ENCODE measurements at places on chromosomes 7 and 10. TPM values are rescaled to one million over a fixed set of nuclear protein-coding genes. Genes with fewer than 3 reads are reported as not detected.

GRCh38 chr7:24685708-24686107 is 71.6 kb downstream of the GSDME start:
- no peak overlapping the region for H3K4me3 ChIP-seq
- no peaks in the 10 kb centered on the region for H3K36me3 ChIP-seq

GRCh38 chr10:86312701-86313270 is 53.8 kb downstream of the GRID1 start:
- H3K4me1 ChIP-seq: no peaks in the 10 kb centered on the region
- H3K27ac ChIP-seq: no peak overlapping the region
- no peak overlapping the region for H3K4me3 ChIP-seq
- no peaks in the 10 kb centered on the region for H3K36me3 ChIP-seq
- DNase-seq: no peak

DNA sequence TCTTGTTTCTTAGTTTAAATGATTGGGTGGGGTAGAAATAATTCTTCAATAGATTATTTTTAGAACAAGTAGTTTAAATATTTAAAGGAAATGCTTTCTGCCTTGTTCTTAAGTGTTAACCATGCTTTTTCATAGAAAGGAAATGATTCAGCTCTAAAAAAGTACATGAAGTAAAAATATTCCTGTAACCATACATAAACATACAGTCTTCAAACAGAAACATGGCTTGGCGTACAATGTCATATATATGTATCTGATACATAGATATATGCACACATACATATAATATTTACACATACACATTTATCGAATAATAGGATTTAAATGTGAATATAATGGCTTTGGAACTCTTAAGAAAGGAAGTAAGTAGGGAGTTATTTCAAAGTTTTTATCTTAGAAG is 84.4 kb downstream of the RUNDC3B start:
- H3K4me1 ChIP-seq: no peaks in the 10 kb centered on the region
- no peaks in the 10 kb centered on the region for H3K36me3 ChIP-seq
- no peaks in the 10 kb centered on the region for H3K27me3 ChIP-seq
- H3K27ac ChIP-seq: no peak overlapping the region
- H3K4me3 ChIP-seq: no peak overlapping the region
- no peak for DNase-seq

DNA sequence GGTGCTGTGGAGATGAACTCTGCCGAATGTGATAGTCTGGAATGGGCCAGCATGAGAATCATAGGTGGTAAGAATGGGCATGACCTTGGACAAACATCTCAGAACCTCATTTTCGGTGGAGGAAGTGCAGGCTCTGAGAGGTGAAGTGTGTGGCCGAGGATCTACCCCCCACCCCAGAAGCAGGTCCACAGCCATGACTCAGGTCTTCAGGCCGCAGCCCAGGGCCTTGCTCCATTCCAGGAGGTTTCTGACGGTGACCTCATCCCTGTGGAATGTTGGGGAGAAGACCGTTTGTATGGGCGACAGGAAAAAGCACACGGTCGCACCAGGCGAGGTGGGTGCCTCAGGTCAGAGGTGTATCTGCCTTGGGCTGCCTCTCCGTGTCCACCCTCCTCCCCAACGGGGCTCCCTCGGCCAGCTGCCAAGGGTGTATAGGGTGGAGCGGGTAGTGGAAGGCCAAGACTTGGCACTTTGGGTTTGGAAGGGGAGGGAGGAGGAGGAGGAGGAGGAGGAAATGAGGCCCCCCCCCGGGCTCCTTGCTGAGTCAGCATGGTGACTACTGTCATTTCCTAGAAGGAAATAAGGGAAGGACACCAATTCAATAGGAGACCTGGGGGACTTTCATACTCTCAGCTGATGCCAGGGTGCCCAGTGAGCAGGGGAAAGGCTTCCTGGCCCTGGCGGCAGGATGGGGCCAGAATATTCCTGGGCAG is 168.0 kb upstream of the RHEB start:
- H3K27me3 ChIP-seq: no peaks in the 10 kb centered on the region
- no peak overlapping the region for H3K4me3 ChIP-seq
- no peaks in the 10 kb centered on the region for H3K36me3 ChIP-seq
- no peak overlapping the region for H3K27ac ChIP-seq
- DNase-seq: no peak
- no peaks in the 10 kb centered on the region for H3K4me1 ChIP-seq

DNA sequence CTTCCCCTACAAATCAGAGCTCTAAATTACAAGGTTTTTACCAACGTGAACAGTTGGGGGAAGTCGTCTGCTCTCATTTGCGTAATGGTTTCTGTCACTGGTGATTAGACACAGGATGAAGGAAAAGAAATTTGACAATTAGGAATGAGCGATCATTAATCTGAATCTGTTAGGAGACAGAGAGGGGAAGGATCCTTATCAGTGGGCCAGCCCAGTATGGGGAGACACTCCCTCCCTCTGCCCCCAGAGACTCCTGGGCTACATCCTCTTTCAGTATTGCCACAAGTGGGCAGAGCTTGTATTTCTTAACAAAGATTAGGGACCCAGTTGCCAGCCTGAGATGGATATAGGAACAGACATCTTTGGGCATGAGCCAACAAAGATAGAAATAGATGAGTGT is 15.5 kb downstream of the HIF1AN start:
- no peak overlapping the region for H3K27ac ChIP-seq
- H3K27me3 ChIP-seq: no peaks in the 10 kb centered on the region
- DNase-seq: no peak
- H3K36me3 ChIP-seq: peaks cover 50% of the 10 kb centered on the region

Gene STOX1
- total RNA-seq: 0.07 TPM

Gene RALA
- total RNA-seq: 10.2 TPM

Measured in natural killer cell (primary cell).